ENCODE measurements at places on chromosomes 6 and 20. TPM values are rescaled to one million over a fixed set of nuclear protein-coding genes. Genes with fewer than 3 reads are reported as not detected.

DNA sequence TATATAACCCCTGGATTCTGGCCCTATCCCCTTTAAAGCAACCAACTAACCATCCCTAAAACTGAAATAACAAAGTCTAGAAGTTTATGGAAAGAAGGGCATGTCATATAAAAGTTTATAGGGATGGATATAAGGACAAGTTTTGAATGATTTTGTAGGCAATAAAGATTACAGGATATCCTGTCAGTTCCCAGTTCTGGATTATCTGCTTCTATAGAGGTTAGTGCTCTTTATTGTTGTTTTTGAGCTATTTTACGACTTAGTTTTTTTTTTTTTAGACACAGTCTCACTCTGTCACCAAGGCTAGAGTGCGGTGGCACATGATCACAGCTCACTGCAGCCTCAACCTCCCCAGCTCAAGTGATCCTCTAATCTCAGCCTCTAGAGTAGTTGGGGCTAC is 48.3 kb downstream of the ZFP64 start:
- DNase-seq = no peak

DNA sequence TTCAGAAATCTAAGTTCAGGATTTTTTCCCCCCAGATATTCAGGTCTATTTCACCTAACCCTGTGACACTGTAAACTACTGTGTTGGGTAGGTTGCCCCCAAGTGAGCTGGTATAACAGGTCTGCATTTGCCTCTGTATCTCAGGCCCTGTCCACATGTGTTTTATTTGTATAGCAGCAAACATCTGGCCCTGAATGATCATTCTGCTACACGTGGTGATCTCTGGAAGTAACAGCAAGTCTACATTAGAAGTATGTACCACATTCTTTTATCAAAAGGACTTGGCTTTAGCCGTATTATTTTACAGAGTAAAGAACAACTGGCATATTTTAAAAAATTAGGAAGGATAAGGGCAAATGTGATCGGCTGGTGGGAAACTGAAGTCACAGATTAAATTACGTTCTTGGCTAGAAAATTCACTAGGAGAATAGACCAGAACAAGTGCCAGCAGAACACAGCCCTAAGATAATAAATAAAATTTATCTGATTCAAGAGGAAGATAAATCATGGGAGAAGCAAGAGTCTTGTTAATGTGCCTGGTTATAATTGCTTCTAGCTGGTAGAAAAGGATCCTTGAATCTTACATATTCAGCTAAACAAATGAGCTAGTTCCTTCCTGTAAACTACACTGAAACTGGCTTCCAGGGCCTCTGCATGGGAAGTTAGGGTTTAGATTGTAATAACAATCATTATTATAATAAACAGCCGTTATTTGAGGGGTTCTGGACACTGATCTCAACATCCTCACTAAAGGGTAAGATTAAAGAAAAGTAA is 192.1 kb downstream of the SAMD5 start:
- no peak for DNase-seq

DNA sequence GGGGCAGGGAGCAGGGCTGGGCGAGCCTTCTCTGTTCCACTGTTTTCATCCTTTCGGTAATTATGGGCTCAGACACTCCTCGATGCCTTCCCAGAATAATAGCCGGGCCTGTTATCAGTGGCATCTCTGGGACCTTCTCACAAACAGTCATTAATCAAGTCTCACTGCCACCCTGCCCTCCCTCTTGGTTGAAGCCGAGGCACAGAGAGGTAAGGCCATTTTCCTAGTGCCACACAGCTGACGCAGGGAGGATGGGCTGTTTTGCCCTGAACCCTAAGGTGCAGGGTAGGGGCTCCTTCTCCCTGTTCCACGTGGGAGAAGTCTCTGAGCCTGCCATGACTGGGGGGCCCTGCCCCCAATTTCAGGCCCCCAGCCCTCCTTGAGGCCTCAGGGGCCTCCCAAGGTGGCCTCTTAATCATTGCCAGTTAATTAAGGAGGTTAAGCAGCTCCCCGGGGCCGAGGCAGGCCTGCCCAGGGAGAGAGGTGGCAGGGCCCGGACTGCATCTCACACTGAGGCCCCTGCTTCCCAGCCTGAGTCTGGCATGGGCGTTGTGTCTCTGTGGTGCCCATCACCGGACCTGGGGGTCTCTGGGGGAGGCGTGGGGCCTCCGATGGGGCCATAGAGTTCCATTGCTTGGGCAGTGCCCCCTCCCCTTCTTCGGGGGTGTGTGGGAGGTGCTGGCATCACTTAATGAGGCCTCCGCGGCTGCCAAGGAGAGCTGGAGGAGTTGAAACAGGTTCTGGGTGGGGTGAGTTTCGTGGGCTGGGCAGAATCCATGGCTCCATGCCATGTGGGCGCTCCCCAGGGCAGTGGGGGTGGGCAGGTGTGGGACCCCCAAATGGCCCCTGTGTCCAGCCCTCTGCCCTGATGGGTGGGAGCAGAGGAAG is 42.9 kb downstream of the CEBPB start:
- DNase-seq = no peak

DNA sequence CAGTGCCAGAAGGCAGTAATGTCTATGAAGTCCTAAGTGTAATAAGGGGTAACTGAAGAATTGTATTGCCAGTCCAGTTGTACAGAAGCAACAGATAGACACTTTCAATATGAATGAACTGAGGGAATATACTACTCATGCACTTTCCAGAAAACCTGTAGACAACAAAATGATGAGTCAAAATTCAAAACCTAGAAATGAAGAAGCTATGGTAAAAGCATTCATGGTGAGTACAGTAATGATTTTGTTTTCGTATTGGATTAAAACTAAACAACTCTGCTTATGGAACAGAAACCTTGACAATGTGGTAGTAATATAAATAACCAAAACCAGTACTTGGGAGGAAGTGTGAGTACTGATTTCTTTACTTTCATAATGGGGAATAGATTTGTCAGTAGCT is 35.0 kb downstream of the ARMC2 start:
- no peak for DNase-seq

GRCh38 chr6:10460096-10460495 is 45.2 kb upstream of the TFAP2A start:
- DNase-seq = no peak

DNA sequence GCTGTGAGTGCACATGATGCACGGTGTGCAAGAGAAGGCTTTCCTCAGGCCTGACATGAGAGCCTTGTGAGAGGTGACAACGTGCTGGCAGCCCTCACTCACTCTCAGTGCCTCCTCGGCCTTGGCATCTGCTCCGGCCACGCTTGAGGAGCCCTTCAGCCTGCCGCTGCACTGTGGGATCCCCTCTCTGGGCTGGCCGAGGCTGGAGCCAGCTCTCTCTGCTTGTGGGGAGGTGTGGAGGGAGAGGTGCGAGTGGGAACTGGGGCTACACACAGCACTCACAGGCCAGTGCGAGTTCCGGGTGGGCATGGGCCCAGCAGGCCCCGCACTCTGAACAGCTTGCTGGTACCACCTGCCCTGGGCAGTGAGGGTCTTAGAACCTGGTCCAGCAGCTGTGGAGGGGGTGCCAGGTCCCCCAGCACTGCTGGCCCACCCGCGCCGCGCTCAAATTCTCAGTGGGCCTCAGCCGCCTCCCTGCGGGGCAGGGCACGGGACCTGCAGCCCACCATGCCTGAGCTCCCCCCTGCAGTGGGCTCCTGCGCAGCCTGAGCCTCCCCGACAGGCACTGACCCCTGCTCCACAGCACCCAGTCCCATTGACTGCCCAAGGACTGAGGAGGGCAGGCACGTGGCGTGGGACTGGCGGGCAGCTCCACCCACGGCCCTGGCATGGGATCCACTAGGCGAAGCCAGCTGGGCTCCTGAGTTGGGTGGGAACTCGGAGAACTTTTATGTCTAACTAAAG is 74.9 kb upstream of the BMP5 start:
- no peak for DNase-seq

DNA sequence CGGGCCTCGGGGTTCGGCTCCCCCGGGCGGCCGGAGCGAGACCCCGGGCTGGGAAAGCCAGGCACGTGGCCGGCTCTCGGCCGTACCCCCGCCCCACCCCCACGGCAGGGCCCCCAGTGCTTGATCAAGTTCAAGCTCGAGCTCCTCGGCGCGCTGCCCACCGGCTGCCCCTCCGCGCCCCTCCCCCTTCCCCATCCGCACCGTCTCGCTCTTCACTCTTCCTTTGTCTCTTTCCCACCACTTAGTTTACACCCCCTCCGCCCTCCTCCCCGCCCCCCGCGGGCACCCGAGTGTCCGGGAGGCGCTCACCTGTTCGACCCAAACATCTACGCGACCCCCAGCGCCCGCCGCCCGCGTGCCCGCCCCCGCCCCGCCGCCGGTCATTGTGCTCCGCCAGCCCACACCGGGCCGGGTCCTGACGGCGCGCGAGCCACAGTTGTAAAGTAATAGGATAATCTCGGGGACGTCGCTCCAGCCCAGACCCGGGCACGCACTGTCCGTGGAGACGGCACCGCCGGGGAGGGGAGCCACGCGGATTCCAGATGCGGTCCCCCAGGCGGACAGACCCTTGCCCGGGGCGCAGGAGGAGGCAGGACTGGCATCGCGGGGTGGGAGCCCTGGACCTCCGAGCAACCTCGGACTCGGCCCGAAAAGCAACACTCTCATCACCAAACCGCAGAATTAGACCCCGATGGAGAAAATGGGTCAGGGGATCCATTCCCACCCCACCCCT is 100.7 kb downstream of the NOL4L start:
- no peak for DNase-seq

- DNase-seq = no peak
These were observed 40.1 kb downstream of the CDKAL1 start for GRCh38 chr6:20574355-20574754.

DNA sequence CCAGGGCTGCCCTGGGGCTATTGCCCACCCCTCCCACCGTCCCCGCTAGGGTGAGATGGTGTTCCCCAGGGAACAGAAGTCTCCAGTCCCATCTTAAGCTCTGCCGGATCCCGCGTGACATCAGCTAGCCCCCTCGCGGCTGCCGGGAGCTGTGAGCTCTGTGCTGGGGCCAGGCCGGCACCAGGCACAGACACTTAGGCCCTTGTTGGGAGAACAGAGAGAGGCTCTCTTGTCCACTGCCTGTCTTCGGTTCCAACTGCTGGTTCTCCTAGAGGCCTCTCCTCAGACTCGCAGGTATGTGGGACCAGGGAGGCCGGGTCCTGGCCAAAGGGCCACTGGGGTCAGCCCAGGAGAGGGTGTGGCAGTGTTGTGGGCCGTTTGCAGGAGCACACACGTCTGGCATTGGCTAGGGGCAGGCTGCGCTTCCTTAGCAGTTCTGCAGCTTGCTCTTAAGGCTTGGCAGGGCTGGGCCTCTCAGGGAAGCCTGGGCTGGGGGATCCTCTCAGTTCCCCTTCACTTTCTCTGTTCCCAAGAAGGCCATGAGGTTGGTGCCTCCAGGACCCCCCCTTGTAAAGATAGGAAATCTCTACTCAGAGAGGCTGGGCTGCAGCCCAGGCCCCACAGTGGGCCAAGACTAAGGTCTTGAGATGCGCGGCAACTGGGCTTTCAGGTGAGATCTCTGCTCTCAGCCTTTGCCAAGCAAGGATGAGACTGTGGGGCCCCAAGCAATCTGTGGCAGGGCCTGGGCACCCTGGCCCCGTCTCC is 6.3 kb downstream of the SGK2 start:
- no peak for DNase-seq

- DNase-seq = no peak
These were observed 255.4 kb downstream of the ATXN1 start for GRCh38 chr6:16505711-16506357.

GRCh38 chr6:7554533-7555275 is 13.2 kb downstream of the DSP start:
- DNase-seq = no peak

- no peak for DNase-seq
These were observed 29.2 kb downstream of the JAG1 start for GRCh38 chr20:10644458-10645204.

- DNase-seq = no peak
These were observed 861.1 kb downstream of the DHX35 start for GRCh38 chr20:39823224-39823623.

Gene FKBP1C
- not detected for total RNA-seq

Gene GABRR1
- total RNA-seq = not detected

Gene HTR1E
- not detected for total RNA-seq

Gene BHLHE23
- total RNA-seq = not detected

Gene LY6G6D
- total RNA-seq = not detected

Gene FAM120B
- total RNA-seq = 27.8 TPM

Gene SLC22A1
- 3.4 TPM for total RNA-seq

Measured in mesenteric fat pad (tissue), 1 donor.